Fibroblast of skin of abdomen (primary cell): ENCODE measurements at places on chromosomes 7 and 10.

DNA sequence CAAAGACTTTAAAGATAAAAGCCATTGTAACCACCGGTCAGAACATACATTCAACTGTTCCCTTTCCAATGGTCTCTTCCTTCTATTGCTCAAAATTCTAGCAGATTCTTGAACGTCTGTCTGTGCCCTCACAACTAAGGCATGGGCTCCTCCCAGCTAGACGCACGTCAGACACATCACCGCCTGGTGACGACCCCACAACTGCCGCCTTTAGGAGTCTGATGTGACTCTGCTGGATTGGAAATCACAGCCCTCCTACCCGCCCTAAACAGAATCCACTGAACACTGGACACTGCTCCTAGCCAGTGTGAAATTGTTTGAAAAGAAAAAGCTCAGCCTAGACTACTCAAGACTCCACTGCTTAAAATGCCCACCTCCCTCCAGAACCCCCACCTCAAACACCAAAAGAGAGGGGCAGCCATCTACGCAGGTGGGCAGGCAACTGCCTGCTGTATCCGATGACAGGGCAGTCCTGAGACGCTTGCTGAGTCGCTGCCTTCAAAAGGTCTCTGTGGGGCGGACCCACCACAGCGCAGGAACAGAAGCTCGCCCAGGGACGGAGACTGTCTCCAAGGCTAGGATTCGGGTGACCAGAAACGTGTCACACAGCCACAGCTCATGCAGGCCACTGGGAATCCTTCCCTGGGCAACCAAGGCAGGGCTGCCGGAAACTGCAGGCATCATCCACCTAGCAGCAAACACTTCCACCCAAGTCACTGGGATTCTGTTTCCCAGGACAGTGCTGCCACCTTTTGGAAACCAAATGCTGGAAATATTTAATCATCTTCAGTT, 34.7 kb downstream of the GSDME start:
- DNase-seq = peak; percentile 59

DNA sequence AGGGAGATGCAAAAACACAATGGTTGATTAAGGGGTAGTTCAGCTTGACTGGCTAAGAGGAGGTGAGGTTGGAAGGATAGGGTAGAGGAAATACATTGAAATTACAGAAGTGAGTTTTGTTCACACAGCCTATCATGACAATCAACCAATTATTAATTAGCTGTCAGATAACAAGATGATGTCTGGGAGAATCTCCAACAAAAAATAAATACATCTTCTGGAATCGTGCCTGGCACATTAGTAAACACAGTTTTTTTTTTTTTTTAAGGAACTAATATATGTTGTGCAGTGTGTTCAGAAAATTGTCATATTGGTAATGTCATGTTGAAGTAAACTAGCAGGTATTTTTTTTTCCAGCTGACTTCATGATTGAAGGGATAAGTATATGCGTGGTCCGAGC, 171.8 kb downstream of the VTI1A start:
- no peak for DNase-seq

DNA sequence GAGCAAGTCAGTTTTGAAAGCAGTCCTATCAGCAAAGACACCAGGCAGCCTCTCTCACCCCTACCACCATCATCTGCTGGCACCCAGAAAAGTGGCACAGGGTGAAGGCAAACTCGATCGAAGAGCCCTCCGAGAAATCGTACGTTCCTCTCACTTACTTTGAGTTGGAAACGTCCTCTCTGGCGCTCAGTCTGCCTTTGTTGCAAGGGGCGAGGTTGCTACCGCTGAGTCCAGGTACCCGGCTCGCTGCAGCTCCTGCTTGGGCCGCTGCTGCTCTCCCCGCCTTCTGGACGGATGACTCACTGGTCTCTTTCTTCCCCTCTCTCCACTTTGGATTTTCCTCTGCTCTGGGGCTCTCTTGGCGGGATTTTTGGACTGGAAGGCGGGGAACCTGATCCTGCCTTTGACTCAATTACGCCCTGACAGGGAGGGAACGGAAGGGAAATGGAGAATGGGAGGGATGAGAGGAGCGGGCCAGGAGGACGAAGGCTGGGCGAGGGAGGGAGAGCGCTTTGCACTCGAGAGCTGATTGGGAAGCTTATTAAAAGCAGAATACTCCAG, at the start of gene PTN:
Gene PTN (minus strand): TSS at position 453 of the 561 bp plus-strand sequence. CDS start 88,760 bp downstream, outside the sequence.
- DNase-seq = peak; percentile 76

- DNase-seq = no peak
Measured at GRCh38 chr10:95567903-95568630, 6.9 kb upstream of the SORBS1 start.

DNA sequence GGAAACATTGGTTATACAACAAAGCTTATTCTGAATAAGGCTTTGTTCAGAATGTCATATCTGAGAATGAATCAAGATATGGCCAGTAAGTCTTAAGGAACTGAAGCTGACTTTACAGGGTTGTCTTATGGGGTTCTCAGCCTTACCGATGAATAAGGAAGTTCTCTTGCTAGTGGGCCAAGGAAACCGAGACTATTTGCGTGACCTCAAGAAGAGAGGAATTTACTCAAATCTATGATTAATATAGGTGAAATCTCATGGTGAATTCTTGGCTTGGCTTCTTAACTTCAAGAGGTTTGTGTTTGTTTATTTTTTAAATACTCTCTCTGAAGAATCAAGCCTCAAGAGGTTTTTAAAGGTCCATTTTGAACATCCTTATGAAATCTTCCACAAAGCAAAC, 4.7 kb upstream of the MRLN start:
- DNase-seq = peak; percentile 20

DNA sequence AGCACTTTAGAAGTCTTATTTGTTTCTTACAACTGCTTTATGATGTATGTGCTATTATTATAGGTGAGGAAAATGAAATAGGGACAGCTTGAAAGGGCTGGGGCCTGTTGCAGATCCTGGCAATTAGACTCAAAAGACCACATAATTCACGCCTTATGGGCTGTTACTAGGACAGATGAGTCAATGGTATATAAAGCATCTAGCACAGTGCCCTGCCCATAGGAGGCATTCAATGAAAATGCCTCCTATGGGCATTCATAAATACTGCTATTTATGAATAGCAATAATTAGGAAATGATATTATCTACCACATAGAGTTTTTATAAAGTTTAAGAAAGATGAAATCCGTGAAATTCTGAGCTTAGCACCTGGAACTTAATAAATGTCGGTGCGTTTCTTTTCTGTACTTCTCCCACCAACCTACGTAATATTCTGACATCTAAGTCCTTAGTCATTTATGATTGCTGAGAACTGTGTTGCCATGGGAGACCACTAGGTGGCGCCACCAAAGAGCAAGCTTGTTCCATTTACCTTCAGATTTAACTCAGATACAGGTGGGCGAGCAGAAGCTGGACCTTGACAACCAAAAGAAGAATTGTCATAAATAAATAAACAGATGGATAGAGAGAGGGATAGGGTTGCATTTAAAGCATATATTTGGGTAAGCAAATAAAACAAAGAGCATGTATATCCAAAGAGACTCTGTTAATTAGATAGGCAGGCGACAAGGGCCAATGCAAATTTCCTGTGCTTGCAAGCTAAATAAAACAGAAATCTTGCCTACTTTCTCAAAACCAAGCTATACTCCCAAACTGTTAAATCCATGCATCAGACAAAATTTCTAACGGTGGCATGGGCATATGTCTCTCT, 699.9 kb downstream of the INHBA start:
- DNase-seq = no peak

GRCh38 chr7:133461421-133461820, 208.5 kb downstream of the EXOC4 start:
- DNase-seq = no peak

DNA sequence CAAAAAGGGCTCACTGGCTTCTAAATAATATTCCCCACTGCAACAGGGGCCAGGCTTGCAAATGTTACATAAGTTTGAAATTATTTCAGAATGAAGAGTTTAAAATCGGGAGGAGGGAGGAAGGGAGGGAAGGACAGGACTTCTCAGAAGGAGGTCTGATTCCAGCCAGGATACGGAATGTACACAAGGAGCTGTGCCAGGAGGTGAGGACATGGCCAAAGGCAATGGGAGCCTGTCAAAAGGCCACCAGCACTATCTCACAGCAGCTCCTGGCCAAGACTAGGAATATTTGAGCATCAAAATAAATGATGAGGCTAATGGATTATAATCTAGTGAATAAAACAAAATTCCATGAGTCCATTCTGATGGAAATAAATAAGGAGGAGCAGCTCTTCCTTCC, 18.6 kb upstream of the DRGX start:
- no peak for DNase-seq

DNA sequence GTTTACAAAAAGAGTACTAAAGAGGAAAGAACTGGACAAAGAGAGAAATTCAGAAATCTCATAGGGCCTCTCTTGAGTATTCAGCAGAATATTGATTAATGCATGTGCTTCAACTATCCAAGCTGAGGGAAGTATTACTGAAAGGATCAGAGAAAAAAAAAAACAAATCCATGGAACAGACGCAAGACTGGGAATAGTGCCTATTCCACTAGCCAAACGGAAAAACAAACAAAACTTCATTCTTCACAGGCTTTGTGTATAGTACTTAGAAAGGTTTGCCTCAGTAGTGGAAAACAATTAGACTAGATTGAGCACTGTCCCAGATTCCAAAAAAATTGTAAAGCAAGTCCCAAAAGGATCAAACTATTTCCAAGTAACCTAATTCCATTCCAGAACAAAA, 106.2 kb downstream of the TFEC start:
- no peak for DNase-seq

- no peak for DNase-seq
Measured at GRCh38 chr7:97305589-97305988, 188.1 kb downstream of the SDHAF3 start.

DNA sequence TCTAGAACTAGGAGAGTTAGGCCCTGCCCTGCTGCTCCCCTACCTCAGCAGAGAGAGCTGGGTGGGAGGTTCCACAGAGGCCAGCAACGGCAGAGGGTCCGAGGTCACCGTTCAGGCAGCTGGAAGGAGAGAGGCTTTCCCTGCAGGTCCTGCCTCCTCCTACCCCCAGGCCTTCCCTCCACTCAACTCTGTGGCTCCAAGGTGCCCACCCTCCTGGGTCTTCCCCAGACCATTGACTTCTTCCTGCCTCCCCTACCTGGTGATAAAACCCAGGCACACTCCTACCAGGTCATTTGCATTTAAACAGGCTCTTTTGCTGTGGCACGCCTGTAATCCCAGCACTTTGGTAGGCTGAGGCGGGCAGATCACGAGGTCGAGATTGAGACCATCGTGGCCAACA, 515.3 kb upstream of the FOXK1 start:
- no peak for DNase-seq

DNA sequence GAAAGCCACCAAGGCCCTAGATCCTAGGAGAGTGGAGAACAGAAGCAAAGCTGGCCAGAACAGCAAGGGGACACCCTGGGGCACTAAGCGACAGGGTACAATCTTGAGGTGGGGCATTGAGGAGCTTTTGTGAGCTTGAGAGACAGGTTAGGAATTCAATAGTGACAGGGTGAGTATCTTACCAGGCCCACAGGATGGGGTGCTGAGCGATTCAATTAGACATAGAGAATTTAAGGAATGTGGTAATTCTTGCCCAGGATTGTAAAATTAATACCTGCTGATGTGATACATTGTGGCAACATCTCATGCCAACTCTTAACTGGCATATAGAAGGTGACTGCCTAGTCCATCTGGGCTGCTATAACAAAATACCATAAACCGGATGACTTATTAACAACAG, 14.0 kb downstream of the RBP3 start:
- no peak for DNase-seq

- DNase-seq = no peak
Measured at GRCh38 chr7:158160199-158160598, 427.4 kb downstream of the PTPRN2 start.

GRCh38 chr7:152743600-152743999, 16.0 kb upstream of the ACTR3B start:
- DNase-seq = no peak

- no peak for DNase-seq
Measured at GRCh38 chr7:31933481-31933880, 136.7 kb downstream of the PDE1C start.

GRCh38 chr10:47401874-47402640, 18.0 kb upstream of the ZNF488 start:
- no peak for DNase-seq

DNA sequence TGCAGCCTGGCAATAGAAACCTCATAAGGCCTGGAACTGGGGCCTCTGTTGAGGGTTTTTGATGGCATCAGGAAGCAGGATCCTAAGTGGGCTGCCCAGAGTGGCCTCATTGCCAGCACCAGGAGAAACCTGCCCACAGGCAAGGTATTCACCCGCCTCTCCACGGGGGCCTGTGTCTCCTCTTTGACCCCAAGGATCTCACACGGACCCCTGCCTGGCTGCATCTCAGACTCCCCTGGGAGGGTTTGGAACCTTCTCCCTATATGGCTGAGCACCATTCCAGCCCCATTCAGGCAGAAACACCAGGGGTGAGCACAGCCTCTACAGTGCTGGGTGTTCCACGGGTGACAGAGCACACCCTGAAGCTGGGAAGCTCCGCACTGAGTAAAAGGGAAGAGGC, 14.6 kb upstream of the C10orf71 start:
- DNase-seq = no peak

- no peak for DNase-seq
Measured at GRCh38 chr10:117262903-117263293, 22.0 kb downstream of the SLC18A2 start.

GRCh38 chr7:45657136-45657889, 83.1 kb downstream of the ADCY1 start:
- no peak for DNase-seq

DNA sequence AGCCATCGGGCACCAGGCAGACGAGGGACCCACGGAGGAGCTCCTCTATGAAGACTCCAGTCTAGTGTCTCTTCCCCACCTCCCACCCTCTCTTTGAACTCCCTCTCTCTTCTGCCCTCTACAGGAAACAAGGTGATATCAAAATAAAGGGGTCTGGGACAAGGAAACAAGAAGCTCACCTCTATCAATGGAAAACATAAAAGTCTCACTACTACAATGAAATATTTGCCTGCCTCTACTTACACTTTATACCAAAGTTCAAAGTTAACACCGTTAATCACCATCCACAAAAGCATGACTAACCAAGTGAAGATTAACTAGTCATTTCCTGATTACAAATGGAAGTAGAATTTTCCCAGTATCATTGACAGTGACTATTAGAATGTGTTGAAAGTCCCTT, 82.2 kb downstream of the PARD3 start:
- DNase-seq = peak; percentile 45

DNA sequence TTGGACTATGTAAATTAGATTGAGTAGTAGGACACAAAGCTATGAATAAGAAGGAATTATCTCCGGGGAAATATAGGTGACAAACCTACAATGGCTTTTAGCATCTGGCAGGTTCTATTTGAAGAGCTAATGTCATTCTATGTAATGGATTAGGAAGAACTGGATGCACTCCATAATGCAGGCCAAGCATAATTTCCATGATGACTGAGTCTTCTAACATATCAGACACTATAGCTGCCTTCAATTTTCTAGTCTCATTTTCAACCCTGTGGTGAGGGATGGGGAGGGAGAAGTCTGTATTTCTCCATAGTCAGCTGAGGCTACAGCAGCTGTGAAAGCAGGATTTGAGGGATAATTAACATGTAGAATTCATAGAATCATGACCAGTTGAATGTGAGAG, 390.4 kb upstream of the LRRTM3 start:
- DNase-seq = no peak

DNA sequence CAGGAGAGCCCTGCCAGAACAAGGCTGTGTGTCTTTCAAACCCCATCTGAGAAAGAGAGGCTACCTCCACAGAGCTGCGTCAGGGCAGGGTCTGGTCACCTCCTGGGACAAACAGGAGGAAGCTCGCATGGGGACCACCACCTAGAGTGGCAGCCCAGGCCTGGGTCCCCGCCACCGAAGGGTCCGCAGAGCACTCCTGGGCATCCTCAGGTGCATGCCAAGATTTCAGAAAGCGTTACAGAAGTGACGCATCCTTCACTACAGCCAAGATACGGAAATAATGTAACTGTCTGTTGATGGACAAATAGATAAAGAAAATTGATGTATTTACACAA, 42.6 kb downstream of the GSDME start:
- DNase-seq = no peak
